ENCODE measurements at places on chromosomes 5 and 9.

GRCh38 chr9:112009656-112010055 is 113.0 kb downstream of the UGCG start:
- DNase-seq: no peak

- DNase-seq: no peak
Observed at GRCh38 chr5:4984461-4984860, 155.7 kb upstream of the ADAMTS16 start.

- DNase-seq: no peak
Observed at GRCh38 chr9:4734150-4734549, 6.9 kb downstream of the AK3 start.

DNA sequence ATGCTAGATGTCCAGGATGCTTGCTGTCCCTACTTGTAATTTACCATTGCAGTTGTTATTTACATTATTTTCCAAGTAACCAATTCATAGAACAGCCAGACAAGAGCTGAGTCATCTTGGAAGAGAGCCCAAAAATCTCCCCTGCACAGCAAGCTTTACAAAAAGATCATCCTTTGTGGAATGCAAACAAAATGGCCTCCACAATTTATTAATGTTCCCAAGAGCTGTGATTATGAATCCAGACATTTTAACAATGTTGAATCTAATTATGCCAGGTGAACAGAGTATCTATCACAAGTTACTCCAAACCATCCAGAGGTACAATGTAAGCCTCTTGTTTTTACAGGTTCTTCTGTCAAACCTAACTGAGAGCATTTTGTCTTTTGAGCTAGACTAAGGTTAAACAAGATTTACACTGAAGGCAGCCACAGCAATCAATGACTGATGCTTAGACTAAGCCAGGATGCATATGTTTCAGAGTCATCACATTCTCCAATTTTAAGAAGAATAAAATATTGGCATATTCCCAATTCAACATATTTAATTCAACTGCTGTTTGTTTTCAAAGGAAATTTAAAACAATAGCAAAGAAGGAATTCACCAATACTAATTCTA is 95.3 kb upstream of the SLC12A2 start:
- no peak for DNase-seq

- no peak for DNase-seq
Observed at GRCh38 chr9:29548436-29548835, 1975.2 kb upstream of the C9orf72 start.

GRCh38 chr5:7261049-7261448 is 134.9 kb upstream of the ADCY2 start:
- no peak for DNase-seq

DNA sequence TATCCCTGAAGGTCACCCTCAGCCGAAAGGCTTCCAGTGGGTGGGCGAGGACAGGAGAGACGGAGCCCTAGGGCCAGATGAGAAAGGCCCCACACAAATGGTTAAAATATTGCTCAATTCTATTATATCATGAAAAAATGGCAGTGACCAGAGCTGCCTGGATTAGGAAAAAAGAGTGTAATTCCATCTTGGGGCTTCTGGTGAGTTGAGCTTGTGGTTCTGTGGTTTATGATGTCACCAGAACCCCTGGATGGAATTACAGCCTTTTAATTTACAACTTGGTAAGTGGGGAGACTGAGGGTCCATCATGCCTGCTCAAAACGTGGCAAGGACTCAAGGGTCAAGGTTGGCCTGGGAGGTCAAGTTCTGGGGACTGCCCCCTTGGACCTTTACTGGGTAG is 55.5 kb upstream of the STC2 start:
- no peak for DNase-seq

DNA sequence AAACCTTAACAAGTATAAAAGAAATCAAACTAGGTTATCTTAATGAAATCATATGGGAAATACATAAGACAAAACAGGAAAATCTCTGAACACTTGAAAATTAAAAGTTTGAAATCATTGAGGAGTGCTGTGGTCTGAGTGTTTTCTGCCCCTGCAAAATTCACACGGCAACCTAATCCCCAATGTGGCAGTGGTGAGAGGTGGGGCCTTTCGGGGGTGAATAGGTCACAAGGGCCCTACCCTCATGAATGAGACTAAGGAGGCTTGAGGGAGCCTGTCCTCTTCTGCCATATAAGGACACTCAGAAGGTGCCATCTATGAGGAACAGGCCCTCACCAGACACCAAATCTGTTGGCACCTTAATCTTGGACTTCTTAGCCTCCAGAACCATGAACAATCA is 10.7 kb downstream of the CAMSAP1 start:
- DNase-seq: no peak

DNA sequence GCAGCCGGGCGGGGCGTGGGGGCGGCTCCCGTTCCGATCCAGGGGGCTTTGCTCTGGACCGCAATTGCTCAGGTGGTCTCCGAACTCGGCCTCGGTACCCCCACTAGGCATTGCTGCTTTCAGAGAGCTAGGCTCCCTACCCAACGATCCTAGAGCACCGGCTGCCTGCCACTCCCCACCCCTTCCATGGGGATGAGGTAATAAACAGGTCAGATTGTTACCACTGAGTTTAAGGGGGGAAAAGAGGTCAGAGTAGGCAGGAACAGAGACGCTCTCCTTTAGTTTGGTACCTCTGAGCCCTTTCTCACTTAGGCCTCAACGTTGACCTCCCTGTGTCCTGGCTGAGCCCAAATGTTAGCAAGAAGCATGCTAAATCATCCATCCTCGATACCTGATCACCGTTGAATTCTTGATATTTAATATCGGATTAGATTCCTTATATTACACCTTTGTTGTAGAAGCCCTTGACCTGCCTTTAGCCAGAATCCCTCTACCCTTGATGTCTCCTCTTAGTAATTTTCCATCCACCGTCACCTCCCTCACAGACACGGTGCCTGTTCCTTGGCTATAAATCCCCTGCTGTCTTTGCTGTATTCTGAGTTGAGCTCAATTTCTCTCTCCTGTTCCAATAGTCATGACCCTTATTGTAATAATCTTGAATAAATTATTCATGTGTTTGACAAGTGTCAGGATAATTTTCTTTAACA is 588 bp upstream of the PLPP1 start:
- no peak for DNase-seq

DNA sequence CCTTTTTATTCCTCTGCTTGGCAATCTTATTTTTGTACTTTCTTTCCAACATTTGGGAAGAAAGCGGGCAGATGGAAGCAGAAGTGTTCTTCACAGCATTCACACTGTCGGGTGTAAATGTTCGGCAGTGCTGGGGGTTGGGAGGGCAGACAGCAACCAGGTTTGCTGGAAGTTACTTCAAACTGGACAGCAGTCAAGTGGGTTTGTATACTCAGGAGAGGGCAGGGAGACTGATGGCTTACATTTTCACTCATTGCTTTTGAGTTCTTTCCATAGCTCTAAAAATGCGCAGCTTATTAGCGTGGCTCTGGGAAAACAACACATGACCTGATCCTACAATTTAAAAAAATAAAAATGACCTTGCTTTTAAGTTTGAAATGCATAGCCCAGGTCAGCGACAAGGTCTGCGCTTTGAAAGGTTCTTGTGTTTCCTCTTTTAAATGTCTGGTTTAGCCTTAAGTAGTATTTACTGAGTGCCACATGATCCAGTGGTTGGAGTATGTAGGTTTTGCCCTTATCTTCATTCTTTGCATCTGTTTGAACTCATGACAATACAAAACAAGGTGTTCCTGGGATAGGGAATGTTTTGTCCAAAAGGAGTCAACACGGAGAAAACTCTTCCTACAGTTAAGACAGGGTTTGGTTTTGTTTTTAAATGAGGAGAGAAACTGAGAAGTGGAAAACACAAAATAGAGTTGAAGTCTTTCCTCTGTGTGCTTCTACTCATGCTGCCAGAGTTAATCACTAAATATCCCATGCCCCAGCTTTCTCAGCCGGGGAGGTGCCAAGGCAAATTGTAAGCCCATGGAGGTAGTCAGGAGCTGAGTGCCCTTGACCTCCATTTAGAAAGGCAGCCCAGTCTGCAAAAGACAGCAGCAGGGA is 132.7 kb upstream of the DMRT1 start:
- no peak for DNase-seq

DNA sequence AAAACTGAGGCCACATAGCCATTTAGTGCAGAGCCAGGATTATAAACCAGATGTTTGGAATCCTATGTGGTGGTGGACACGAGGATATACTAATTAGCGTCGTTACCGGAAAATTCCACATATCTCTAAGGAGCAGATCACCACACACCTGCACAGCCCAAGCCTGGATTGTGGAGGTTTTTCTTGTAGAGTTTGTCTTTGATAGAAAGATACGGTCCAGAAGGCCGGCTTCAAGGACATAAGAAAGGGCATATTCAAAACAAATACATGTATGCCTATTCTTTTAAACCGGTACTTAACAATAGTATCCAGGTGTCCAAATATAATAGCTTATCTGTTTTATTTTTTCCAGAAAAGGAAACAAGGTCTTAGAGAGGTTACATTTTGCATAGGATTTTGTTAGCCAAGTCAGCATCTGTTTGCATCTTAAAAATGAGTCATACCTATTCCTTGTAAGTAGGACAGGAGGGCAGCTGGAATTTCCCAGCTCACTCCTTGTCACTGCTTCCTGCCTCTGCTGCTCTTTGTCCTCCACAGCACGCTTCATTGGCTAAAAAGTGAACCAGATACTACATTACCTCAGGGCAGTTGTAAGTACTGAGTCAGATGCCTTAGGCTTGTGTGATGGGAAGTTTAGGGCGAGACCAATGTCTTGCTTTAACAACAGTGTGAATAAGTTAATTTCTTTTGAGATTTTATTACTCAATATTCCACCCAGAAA is 3.6 kb downstream of the TMC1 start:
- peak; percentile 19 for DNase-seq

DNA sequence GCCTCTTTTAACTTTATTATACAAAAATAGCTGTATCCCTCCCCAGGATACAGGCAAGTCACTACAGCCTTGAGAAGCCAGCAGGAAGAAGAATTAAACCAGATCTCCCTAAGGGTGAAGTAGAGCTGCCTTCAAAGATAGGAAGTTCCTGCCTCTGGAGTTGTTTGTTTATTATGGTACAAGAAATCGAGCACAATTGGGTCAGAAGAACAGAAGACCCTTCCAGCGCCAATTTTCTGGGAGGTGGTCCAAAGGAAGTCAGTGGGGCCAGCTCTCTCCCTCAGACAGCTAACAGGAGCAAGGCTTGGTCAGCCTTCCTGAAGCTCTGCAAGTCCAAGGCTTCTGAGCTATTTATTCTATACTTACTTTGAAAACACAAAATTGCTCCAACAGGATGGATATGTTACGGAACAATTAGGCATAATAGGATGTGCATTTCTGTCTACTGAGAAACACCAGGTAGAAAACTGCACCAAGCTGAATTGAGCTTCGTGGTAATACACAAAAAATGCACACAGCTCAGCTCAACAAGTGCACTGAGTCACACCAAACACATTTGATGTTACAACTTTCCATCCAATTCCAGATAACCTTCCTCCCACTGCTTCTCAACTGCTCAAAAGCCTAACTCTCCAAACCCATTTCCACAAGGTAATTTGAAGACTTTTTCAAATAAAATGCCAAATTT is 16.0 kb downstream of the SERINC5 start:
- no peak for DNase-seq

GRCh38 chr5:77353251-77353650 is 138.9 kb downstream of the WDR41 start:
- no peak for DNase-seq

DNA sequence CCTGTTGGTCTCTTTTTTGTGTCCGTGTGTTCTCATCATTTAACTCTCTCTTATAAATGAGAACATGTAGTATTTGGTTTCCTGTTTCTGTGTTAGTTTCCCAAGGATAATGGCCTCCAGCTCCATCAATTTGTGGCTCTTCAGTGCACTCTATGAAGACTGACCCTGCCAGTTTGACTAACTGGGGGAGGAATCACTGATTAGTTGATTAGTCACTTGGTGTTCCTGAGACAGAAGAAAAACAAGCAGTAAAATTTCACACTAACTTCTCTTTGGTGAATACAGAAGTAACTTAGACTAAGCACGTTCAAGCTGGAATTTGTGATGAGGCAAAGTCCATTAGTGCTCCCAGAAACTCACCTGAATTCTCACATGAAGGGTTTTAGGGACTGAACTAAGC is 495.8 kb upstream of the RORB start:
- no peak for DNase-seq

- no peak for DNase-seq
Observed at GRCh38 chr5:148912714-148913398, 86.4 kb downstream of the ADRB2 start.

DNA sequence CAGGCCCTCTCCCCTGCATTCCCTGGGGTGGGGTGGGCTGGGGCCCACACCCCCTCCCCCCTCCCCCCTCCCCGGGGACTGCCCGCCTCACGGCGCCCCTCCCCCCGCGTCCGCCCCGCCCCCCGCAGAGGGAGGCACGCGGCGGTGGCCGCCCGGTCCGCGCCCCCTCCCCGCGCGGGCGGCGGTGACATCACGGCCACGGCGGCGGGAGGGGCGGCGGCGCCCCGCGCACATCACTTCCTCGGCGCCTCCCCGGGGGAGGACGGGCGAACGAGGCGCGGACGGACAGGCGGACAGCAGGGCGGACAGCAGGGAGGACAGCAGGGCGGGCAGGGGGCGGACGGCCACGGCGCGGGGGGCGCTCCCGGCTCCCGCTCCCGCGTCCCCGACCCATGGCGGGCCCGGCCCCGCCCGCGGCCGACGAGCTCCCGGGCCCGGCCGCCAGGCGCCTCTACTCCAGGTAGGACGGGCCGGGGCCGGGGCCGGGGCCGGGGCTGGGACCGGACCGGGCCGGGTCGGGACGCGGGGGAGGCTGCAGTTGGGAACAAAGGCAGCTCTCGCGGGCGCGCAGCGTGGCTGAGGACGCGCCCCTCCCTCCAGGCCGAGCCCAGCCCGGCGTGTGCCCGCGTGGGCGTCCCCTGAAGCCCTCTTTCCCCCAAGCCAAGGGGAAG is at the start of gene GPSM1:
TSS of gene GPSM1 (plus strand) at position 236 of the 671 bp plus-strand sequence. CDS start at position 393, 157 bp downstream.
- peak; percentile 55 for DNase-seq

- no peak for DNase-seq
Observed at GRCh38 chr5:6399980-6400910, 21.9 kb upstream of the MED10 start.

DNA sequence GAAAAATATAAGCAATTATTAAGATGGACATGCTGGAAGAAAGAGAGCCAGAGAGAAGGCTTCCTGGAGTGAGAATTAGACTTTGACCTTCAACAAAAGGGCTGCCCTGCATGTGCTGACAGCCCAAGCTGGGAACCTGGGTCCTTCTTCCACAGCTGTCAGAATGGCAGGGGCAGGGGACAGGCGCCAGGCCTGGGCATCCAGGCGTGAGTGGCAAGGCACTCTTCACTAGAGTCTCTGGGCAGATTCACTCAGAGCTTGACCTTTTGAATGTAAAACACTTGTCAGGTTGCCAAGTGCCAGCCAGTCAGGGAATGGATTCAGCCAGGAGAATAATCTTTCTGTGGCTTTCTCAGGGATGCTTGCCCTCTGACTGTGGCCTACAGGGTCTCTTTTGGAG is 119.1 kb upstream of the CLINT1 start:
- DNase-seq: no peak

- DNase-seq: no peak
Observed at GRCh38 chr9:113493203-113493520, 29.6 kb downstream of the RGS3 start.
